AG10803 (cell line): ENCODE measurements at places on chromosomes 16 and 17.

DNA sequence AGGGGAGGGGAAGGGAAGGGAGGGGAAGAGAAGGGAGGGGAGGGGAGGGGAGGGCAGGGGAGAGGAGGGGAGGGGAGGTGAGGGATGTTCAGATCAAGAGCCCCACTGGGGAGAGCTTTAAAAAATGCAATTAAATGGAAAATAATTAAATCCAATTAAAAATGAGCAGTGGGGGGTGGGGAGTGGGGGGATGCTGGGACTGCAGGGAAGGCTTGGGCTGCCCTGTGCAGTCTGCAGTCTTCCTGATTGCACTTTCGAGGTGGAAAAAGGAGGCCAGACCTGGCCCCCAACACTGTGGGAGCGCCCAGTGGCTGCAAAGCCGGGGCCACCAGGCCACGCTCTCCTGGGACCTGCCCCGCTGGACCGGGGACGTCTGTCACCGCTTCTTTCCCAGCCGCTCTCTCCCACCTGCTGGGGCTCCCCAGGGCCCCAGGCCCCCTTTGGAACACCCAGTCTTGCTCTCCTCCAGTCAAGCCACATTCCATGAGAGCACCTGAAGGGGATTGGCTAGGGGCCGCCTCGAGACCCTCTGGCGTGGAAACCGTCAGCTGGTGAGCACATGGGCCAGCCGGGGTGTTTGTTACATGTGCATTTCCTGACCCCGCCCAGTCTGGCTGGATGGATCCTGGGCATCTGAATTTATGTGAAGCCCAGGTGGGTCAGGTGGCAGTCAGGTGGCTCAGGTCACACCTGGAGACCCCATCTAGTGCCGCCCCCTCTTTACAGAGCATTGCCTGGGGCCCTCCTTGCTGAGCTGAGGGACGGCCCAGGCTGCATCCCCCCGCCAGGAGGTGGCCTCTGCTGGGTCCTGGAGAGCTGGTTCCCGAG is 37.6 kb upstream of the CBFA2T3 start:
- no peak for DNase-seq

DNA sequence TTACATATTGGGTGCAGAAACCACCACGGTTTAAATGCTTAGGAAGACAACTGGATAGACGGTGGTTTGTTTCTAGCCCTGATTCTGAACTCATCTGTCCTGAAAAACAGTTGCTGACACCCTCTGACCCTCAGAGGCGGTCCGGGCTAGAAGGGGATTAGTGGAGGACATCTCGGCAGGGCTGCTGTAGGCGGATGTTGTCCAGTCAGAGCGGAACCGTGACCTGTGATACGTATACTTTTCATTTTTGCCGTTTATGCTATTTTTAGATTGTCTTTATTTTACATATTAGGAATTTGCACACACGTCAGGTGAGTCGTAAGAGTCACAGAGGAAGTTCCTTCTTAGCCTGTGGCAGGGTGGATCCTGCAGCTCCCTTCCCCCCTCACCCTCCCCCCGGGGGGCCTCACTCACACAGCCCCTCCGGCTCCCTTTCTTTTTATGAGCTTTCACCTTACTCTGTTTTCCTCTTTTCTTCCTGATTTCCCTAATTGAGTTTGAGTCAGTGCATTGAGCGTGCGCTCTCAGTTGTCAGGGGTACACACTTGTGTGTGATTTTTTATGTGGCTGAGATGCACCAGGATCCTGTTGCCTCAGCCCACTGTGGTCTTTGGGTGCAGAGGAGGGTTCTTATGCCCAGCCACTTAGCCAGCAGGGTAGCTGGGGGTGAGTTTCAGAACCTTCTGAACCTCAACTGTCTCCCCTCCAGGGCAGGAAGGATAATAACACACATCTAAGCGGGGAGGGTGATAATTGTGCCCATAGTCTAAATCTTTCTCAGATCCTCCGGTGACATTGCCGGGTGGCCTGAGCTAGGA is 211.1 kb upstream of the CHMP6 start:
- DNase-seq = no peak

DNA sequence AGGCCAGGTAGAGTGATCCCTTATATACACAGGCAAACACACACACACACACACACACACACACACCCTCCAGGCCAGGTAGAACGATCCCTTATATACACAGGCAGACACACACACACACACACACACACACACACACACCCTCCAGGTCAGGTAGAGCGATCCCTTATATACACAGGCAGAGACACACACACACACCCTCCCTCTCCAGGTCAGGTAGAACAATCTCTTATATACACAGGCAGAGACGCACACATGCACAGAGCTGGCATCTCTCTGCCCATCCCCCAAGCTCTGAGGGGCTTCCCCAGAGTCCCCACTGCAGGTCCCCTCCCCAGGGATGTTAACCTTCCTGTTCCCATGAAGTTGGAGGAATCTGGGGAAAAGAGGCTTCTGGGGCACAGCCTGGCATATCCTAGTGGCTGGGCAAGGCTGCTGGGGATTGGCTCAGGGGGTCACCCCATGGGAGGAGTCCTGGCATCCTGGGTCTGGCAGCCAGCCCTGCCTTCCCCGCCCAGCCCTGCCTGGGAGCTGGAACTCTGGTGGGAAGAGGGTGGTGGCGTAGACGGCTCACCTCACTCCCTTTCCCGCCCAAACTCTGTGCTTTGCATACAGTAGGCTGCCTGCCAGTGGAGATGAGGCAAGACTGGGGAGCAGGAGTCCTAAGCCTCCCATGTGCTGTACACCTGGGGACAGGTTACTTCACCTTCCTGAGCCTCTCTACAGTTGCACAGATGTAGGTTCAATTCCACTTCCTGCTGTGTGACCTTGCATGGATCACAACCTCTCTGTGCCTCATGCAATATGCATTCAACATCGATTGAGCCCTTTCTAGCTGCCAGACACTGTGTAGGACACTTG is 41.8 kb downstream of the TEKT5 start:
- DNase-seq = no peak

DNA sequence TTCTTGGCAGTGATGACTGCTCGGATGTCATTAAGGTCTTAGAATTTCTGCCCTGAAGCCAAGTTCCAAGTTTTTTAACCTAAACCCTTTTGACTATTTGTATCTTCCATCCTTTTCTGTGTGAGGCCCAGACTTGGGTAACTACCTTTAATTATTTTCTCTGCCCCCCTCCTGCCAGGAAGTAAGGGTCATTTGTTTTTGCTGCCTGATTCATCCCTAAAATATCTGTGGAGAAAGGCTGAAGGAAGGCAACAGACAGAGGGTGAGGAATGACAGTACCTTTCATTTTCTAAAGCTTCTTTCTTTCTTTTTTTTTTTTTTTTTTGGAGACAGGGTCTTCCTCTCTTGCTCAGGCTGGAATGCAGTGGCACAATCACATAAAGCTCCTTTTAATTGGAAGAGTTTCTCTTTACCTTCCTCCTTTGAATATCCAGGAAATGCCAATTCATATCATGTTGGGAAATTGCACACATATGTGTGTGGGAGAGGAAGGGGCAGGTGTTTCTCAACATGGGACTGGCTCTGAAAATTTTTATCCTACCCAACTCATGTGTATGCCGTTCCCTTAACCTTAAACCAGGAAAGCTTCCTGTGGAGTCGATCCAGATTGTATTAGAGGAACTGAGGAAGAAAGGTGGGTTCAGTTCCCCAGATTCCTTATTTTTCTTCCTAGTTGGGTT is 957 bp downstream of the VPS25 start:
- DNase-seq = peak; percentile 49

DNA sequence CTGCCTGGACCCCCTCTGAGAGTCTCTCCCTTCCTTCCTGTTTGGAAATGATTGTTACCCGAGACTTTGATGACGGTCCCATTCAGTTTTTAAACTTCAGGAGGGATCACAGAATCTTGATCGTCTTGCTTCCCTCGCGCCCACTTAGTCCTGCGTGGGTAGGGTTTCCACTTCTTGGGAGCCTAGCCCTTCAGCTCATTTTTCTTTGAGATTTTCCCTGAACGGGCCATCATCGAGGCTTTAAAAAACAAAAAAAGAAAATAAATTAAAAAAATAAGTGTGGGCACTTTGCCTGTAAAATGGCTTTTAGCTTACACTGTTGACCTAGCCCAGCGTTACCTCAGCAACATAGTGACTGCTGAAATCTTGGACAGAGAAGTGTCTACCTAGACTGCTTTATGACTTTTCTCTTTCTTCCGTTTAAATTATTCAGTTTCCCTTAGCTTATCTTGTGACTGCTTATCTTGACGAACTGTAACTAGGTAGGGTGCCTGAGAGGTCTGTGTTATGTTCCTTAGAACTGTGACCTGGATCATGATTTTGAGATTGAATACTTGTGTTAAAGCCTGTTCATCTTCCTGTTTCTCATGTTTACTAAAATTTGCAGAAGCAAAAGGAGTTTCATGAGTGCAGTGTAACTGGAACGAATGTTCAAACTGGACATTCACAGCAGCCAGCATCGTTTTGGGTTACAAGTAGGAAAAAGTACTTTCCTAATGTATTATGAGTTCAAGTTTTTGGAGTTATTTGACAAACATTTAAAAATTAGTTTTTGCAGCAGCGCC is 874 bp downstream of the WWP2 start:
- DNase-seq = peak; percentile 42

- DNase-seq = no peak
Measured at GRCh38 chr16:67459861-67460150, 21.2 kb downstream of the ATP6V0D1 start.

- peak; percentile 43 for DNase-seq
Measured at GRCh38 chr16:27321013-27321915, 7.5 kb downstream of the IL4R start.

DNA sequence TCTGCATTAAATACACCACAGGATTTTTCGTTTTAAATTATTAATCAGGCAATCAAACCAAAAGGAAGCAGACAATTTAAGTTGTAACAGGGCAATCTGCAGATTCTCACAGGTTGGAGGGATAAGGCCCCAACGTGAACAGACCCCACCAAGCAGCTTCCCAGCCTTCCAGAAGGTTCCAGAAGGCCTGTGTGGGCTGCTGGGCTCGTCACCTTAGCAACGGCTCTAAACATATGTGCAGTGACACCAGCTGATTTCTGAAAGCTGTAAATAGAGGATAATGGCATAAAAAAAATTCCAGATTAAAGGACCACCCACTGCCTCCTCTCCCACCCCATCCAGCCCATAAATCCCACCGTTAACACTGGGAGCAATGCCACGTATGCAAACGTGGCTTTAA is 123.8 kb downstream of the ZNF778 start:
- DNase-seq = no peak

DNA sequence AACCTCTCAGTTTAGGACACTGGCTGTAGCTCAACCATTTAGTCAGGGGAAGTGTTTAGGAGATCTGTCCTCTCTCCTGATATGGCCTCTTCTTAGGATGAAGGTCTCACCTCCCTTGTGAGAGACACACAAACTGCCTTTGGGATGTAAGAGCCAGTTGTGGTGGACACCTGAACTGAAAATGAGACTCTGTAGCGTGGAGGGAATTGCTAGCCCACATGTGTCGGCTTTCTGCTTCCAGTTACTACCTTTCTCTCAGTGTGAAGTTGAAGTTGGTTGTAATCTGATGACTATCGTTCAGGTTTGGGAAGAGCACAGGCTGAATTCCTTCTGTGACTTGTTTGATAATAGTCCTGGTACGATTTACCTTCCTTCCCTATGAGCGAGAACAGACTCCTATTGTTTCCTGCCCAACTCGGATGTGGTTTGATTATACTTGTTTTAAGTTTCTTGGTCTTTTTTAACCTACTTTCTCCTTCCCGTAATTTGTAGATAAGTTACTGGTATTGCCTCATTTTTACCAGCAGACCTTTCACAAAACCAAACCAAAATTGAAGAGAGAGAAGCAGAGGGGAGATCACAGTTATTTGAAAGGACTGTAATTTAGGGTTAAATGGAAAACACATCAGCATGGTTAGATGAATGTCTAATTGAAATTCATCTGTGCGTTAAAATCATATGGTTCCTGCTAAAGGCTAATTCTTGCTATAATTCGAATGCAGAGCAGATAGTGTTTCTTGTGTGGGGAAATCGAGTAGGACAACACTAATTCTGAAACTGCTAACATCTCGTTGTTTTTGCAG is 43.2 kb downstream of the CLEC16A start:
- DNase-seq = no peak

DNA sequence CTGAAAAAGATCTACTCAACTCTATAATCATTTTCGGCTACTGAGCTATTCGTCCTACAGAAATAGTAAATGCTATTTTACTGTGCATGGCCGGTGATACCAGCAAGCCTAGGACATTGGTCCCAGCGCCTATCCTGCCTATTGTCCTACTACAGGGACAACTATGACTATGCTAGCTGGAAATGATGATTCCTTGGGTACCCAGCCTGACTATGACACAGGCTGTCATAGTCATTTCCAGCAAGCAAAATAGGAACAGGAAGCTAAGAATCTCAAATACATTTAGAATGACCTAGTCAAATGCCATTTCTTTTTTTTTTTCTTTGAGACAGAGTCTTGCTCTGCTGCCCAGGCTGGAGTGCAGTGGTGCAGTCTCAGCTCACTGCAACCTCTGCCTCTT is 33.7 kb upstream of the HSBP1 start:
- no peak for DNase-seq

- no peak for DNase-seq
Measured at GRCh38 chr16:27859020-27859419, 204.5 kb downstream of the GSG1L start.

- DNase-seq = no peak
Measured at GRCh38 chr17:48551596-48552465, 6.9 kb upstream of the HOXB2 start.

DNA sequence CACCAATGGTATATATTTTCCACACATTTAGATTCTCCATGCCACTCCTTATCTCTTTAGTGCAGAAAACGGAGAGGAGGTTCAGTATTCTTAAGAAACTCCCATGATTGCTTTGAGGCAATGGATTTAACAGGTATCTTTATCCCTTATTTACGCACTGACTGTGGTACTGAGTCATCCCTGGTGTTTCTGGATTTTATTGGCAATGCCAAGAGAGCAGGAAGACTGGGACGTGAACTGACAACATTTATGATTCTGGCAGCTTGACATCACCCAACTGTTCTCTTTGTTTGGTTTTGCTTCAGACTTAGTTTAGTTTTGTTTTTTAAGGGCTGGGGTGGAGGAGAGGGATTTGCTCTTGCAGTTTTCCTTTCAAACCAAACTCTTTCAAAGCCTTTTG is 131.4 kb downstream of the WWOX start:
- peak; percentile 5 for DNase-seq

DNA sequence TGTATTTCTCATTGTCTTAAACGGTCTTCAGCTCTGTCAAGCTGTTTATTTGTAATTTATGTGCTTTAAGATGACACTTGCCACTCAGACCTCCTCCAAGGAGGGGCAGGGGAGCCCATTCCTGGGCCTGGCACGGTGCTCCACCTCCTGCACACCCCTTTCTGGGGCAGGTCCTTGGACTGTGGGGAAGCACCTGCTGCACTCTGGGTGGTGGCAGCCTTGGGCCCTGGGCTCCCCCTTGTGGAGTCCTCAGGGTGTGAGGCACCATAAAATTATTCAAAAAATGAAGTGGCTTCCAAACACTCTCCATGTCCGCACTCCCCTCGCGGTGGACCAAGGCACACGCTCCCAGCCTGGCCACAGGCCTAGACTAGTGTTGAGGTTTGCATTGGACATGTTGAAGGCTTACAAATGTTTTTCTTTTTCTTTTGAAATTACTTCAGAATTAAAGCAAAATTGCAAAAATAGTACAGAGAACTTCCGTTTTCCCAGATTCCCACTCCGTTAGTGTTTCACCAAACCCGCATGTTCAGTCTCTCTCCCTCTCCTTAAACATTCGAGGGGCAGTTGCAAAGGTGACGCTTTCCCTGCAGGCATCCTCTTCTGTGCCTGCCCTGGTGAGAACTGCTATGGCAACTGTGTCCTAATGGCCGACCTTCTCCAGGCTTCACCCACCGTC is 32.4 kb downstream of the FOXK2 start:
- peak; percentile 78 for DNase-seq
